ENCODE measurements at places on chromosomes 6 and 20.

GRCh38 chr20:35635652-35636051 is 20.0 kb downstream of the SPAG4 start:
- no peak for DNase-seq

DNA sequence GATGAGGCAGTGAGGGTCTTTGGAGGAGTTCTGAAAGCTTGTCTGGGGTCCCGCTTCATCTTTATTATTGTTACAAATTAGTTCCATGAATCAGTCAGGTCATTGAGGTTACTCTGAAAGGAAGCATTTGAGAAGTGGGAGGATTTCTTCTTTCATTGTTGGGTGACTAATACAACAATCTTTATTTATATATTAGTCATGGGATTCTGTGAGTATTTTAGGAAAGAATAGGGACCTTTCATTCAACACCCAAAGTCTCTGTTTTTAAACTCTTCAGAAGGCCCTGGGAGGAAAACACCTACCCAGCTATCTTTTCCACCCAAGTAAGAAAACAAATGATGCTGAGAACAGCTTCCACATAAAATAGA is 98.3 kb downstream of the SOD2 start:
- no peak for DNase-seq

DNA sequence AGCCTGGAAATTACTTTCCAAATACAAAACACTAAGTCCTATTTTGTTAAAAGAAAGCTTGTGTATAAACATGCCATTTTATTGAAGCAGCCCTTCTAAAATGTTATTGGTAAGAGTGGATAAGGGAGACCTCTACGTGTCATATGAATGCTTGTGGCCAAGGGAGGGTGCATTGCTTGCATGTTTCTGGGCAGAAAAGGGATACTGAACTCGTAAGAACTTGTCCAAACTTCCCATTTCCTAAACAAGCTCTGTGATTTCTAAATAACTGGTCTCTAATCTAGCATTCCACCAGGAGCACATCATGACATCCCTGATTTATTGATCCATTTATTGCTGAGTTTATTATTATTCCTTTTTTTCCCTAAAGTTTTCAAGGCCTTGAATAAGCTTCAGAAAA is 474.1 kb downstream of the CD109 start:
- DNase-seq, result no peak

DNA sequence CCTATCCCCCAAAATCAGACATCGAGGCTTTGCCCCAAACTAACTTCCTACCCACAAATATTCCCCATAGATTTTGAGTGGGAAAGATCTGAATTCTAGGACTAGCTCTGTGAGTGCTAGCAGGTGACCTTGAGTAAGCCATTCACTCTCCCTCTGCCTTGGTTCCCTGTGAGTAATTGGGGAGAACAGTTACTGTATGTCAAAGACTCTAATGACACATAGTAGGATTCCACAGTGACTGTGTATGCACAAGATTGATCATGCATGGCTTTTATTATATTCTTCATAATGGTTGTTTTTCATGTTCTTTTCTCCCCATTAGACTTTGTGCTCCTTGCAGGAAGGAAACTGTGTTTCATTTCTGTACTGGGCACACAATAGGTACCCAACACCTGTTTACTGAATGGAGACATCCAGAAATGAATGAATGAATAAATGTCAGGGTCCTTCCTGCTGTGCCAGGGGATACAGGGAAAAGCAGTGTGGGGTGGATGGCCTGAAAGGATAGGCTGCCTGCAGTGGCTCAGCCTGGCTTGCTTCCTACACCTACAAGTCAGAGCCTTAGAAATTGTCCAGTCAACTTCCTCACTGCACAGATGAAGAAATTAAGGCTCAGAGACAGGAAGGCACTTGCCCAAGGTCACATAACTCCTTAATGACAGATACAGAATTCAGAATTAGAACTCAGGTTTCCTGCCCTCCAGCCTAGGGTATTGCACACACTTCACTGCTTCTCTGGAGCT is 901 bp upstream of the TMEM151B start:
- peak; percentile 56 for DNase-seq

DNA sequence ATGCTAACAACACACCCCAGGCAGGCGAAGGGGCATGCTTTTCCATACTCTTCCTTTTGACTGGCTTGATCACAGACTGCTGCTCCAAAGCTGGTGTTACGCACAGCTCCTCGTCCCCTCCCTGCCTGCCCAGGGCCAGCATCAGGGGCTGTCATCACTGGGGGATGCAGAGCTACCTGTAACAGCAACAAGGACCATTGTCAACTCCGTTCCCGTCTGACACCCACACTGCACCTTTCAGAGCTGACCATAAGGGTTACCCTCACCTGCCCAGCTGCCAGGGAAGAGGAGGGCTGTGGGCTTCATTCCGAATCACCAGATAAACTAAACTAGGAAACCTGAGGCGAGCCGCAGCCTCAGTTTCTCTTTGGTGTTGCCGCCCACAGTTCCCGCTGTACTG is 15.4 kb downstream of the NQO2 start:
- no peak for DNase-seq

GRCh38 chr6:53437557-53438202 is 88.9 kb upstream of the ELOVL5 start:
- DNase-seq, result peak; percentile 43

- DNase-seq, result no peak
Observed at GRCh38 chr6:47690791-47691190, 7.6 kb upstream of the ADGRF4 start.

GRCh38 chr6:52909131-52909530 is 367 bp downstream of the GSTA3 start:
- no peak for DNase-seq

DNA sequence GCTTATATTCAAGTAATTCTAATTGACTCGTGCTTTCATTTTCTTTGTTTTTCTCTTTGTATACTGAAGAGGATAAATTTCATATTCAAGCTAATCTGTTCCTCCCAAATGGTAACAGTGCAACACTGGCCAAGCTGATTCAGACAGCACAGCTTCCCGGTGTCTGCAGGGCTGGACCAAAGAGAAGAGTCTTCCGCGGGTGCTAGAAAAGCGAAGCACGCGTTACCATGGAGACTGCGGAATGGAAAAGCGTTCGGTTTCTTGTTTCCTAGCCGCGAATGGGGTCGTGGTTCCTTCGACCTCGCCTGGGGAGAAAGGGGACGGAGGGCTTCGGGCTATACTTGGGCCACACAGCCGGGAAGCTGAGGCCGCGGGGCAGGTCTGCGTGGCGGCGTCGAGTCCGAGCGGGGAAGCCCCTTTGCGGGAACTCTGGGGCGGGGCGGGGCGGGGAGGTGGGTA is 6.2 kb upstream of the ZNF311 start:
- no peak for DNase-seq

DNA sequence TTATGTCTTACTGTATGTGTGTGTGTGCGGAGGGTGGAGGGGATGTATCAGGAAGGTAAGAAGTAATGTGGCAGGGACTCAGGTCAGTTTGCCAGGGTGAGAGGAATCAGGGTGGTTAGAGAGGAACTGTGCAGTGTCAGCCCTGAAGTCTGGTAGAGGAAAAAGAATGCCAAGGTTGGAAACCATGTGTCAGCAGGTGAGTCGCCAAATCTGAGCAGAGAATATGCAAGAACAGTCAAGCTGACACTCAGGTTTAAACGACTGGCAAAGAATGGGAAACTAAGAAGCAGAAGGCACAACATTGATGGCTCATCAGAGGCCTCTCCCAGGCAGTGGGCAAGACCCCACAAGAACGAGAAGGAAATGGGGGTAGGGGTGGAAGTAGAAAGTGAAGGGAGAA is 107.5 kb upstream of the TBX18 start:
- no peak for DNase-seq

GRCh38 chr6:53943395-53943794 is 148.6 kb downstream of the LRRC1 start:
- DNase-seq, result no peak

DNA sequence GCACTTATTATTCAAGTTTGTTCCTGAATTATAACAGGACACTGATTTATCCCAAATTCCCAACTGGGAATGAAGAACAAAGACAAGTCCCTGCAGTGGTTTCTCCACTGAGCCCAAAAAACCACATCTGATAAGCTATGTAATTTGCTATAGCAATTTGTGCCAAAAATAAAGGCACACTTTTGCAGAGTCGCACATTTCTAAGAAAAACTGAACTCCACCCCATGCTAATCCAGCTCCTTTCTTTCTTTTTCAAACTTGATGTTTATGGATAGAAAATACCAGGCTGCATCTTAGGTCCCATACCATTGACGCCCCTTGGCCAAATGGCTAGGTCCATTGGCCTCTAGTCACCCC is 170.2 kb upstream of the CITED2 start:
- DNase-seq, result no peak

DNA sequence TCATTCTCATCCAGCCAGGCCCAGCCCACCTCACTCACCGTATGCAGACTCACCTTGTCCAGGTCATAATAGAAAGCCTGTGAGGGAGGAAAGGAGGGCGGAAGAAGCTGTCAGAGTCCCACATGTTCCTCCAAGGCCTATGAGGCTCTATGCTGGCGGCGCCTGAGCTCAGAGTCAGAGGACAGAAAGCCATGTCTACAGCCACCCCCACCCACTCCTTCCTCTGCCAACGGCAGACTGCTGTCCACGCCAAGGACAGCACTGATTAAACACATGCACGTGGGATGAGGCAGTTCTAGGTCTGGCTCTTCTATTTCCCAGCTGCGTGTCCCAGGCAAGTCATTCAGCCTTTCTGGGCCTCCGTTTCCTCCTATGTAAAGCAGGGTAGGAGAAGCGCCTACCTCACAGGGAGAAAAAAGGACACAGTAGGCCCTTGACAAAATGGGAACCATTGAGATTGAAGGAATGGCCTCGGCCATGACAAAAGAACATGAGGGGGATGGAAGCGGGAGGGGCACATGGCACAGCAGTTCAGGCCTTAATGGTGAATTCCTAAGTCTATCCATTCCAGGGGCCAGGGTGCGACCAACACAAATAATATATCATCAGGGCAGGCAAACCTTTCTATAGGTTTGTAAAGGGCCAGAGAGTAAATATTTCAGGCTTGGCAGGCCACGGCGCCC is 80.1 kb downstream of the RIPOR3 start:
- no peak for DNase-seq

Data from posterior cingulate gyrus (tissue), 11 donors.